ENCODE measurements at places on chromosomes 2 and 18. TPM values are rescaled to one million over a fixed set of nuclear protein-coding genes. Genes with fewer than 3 reads are reported as not detected.

CAVIN2 gene
- polyA plus RNA-seq: 6.1 TPM

C2orf72 gene
- not detected for polyA plus RNA-seq

ZNF519 gene
- 2.1 TPM for polyA plus RNA-seq

DLGAP1 gene
- 0.29 TPM for polyA plus RNA-seq

DNA sequence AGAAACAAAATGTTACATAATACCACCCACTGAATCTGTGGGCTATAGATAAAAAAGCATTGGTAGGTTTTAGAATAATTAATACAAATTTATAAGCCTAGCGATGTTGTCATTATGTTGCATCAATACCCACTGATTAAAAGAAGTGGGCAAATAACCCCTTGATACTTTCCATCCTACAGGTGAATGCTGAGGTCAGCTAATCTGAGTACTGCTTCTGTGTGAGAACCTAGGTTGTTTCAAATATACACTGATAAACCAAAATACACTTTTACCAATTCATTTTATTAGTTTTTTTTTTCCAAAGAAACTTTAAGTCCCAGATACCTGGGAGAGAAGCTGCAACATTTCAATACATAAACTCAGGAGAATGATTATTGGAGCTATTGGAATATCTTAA lies 948.6 kb downstream of the LRP1B start:
- no peak for DNase-seq

DNA sequence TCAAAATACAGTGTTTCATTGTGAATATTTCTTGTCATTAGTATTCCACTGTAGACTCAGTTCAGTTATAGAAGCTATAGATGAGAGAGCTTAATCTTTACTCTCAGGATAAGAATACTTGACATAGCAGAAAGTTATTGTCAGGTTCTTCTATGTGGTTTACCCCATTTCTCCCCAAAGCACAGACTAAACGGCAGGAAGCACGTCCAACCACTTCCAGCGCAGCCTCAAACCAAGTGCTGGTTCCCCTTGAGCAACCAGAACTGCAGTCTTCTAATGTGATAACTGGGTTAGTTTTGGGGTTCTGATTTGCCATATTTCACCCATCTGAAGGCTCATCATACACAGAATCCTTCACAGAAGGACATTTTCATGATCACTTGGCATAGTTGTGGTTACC lies 324.7 kb downstream of the SLC8A1 start:
- DNase-seq: no peak

GRCh38 chr18:9469685-9470084 lies 5.6 kb upstream of the RALBP1 start:
- no peak for DNase-seq

DNA sequence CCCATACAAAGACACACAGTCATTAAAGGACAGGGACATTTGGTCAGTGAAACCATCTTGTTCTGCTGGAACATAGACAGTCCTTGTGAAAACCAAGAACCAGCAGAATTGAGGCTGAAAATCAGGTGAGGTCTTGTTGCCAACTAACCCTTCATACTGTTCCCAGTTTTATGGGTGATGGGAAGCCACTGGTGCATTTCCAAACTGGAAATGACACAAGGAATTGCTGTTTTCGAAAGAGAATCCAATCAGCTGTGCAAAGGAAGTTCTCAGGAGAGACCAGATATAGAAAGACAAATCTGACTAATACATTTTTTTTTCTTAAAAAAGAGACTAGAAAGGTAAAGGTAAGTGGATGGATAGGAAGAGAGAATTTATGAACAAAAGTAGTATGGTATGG lies 948.2 kb downstream of the TSN start:
- DNase-seq: no peak
